Epithelial cell of esophagus (primary cell): ENCODE measurements at places on chromosomes 1 and 21.

DNA sequence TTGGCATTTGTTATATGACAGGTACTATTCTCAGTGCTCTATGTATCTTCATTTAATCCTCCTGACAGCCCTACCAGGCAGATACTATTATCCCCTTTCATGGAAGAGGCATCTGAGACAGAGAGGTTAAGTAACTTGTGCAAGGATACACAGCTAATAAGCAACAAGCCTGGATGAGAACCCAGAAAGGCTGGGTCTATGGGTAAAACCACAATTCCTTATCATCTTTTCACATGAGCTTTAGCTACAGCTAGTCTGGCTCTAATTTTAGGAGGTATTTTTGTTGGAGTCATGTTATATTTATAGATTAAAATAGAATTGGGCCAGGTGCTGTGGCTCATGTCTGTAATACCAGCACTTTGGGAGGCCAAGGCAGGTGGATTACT is 27.7 kb downstream of the DNTTIP2 start:
- no peak for DNase-seq

- peak; percentile 82 for DNase-seq
Observed at GRCh38 chr1:51679435-51679834, 62.5 kb downstream of the OSBPL9 start.

DNA sequence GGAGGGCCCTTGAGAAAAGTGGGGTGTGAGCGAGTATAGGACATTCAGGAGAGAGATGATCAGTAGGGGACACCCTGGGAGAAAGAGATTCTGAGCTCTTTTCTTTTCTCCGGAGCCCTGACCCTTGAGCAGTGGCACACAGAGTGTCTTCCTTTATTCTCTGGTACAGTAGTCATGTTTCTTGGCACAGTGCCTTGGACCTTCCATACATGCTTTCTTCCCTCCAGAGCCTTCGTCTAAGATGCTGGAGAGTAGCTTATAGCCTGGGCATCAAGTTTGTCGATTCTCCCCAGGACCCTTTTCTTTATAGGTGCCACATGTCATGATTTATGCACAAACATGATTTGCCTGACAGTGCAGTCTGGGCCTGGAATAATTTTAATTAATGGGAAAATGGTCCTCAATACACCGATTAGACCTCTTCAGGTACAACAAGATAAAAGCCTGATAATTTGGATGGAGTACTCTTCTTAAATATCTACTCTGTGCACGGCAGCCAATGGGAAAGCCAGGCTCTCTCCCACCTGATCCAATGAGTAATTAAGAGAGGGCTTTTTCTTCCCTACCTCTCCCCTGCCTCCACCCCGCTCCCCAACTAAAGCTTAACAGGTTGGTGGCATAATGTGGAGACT is at the start of gene TBX19:
Gene TBX19, plus strand, starts transcription at position 582 of the 632 bp plus-strand sequence. CDS start 214 bp downstream, outside the sequence.
- no peak for DNase-seq

DNA sequence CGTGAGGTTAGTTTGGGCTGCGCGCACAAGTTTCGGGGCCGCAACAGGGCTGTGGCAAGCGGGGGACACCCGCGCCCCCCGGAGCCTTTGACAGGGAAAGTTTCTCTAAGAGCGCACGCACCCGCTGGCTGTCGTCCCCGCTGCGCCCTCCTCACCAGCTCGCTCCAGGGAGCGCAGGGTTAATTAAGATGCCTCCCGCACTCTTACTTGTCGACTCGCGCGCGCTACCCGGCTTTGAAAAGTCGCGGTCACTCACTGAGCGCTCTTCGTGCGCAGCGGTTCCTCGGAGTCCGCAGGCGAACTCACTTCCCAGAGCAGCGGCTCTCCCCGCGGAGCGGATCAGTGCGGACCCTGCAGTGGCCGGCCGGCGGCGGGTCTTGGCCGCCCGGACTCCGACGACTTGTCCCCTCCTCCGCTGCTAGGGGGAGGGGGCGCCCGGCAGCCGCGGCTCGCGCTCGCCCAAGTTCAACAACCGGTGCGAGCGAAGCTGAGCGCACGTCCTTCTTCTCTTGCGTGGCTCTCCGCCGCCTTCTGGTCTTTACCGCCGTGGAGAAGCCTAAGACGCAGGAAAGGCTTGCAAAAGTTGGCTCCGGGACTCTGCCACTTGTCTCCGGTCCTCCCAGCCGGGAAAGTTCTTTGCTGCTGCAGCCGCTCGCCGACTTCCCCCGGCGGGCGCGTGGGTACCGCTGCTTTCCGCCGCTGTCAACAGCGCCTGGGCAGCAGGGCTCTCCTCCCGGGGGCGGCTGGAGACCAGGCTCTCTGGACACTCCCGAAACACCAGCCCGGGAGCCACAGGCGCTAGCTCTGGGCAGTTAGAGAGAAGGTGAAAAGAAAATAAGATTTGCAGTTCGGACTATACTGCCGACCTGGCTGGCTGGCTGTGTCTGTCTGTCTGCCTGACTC is 506 bp downstream of the JUN start:
- peak; percentile 27 for DNase-seq

GRCh38 chr21:39533545-39534380 is 79.0 kb upstream of the B3GALT5 start:
- DNase-seq, result no peak

- no peak for DNase-seq
Observed at GRCh38 chr21:25965951-25966707, 204.4 kb downstream of the APP start.

DNA sequence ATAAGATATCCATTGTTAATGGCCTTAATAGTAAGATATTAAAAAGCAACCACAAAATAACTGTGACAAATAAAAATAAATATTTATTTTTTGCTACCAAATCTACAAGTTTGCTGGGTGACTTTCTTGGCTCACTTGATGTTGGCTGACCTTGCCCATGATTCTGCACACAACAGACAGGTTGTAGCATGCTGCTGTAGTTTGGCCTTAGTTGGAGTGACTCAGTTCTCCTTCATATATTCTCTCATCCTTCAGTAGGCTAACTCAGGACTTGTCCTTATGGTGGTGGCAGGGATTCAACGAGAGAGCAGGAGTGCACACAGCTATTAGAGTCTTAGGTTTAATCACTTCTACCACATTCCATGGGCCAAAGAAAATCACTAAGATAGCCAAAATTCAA is 437.9 kb downstream of the MRPL39 start:
- no peak for DNase-seq

- DNase-seq, result peak; percentile 66
Observed at GRCh38 chr1:1826356-1827088, 48.3 kb upstream of the NADK start.

DNA sequence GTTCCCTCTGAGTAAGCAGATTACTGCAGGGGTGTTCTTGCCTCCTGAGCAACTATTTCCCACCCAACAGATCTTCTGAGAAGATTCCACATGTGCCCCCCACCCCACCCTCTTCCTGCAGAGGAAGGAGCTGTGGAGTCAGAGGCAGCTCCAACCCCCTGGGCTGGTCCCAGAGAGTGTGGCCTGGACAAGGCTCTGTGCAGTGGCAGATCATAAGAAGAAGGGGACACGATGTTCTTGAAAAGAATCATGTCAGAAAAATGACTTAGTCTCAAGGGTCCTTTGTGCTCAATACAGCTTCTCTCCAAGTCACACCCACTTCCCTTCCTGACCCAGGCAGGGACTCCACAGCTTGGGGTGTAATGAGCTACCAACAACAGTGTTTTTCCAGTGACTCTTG is 95.2 kb downstream of the SYF2 start:
- DNase-seq, result no peak
